DMS 273 treated with DMSO at 0.1 percent for 48 hours (cell line): ENCODE measurements at places on chromosomes 6 and 20.

DNA sequence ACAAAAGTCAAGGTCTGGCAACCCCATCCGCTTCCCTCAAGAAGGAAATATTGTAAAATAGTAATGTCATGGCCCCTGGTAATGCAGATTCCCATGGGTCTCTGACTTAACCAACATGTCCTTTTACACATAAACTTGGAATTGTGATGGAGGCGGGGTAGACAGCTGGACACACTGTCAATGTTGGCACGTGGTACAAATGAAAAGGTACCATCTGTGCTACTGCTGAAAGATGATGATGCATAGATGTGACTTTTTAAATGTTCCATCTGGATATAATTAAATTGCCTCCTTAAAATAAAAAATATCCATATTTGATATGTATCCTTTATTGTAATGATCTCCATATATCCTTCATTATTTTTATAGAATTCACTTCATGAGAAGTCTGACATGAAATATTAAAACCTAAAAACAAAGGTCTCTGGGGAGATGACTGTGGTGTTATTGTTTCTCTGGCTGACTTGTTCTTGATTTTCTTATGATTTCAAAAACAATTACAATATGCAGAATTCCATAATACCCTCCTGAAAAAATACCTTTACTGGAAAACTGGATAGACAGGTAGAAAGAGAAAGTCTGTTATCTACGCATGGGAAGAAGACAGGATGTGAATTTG, 104.5 kb downstream of the MKKS start:
- peak; percentile 76 for DNase-seq

DNA sequence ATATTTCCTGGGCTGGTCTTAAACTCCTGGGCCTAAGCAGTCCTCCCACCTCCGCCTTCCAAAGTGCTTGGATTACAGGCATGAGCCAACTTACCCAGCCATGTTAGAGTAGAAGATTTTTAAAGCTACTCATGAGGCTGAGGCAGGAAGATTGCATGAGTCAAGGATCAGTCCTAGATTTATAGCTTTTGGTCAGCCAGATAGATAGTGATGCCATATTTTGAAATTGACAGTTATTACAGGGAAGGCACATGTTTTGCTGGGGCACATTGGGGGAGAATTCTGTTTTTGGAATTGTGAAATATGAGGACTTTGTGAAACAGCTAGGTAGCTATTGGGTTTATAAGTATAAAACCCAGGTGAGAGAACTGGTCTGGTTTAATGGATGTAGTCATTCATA, 40.9 kb downstream of the DOP1A start:
- no peak for DNase-seq

DNA sequence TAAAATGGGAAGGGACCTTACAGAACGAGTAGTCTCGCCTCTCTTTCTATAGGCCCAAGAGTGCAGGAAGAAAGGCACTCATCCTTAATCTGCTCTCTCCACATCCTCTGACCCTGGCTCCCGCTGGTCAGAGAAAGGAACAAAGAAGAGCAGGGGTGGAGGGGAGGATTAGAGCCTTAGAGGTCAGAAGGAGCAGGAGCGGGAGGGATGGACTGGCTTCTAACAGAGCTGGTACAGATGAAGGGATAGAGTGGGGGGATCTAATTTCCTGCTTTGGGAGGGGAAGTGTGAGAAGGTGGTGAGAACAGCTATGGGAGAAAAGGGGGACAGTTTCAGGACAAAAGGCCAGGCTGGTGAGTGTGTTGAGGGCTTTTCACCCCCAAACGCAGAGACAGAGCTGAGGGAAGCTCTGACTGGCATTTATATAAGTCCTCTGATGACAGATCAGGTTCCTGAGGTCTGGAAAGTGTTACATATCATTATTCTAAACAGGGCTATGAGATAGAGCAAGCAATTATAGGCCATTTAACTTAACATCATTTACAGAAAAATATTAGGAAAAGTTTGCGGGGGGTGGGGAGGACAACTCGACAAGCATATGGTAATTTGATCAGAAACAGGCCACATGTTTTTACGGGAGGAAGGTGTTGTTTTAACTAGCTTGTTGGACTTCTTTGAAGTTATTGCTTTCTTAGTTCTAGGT, 111.1 kb downstream of the FOXC1 start:
- no peak for DNase-seq

DNA sequence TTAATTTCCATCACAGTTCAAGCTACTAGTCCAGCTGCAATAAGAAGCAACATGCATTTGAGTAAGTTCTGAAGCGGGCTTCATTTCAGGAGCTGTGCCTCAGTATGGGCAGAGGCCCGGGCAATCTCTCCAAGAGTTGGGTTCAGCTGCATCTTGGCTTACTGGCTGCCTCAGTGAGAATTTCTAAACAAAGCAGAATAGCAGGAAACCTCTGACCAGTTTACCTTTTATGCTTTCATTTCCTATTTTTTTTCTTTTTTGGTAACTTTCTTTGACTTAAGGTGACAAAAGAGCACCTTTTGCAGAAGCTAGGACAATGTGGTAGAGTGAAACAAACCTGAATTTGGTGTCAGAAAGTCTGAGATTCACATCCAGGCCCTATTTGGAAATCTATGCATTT, 51.0 kb upstream of the FBXO30 start:
- DNase-seq = no peak
